IMR-90 (cell line): ENCODE measurements at places on chromosomes 6 and 20. TPM values are rescaled to one million over a fixed set of nuclear protein-coding genes. Genes with fewer than 3 reads are reported as not detected.

ZSCAN16 gene
- 2.5 and 3.0 TPM in 2 replicates for total RNA-seq

SLPI gene
- not detected in 2 replicates for total RNA-seq

VSX1 gene
- not detected in 2 replicates for total RNA-seq

DNA sequence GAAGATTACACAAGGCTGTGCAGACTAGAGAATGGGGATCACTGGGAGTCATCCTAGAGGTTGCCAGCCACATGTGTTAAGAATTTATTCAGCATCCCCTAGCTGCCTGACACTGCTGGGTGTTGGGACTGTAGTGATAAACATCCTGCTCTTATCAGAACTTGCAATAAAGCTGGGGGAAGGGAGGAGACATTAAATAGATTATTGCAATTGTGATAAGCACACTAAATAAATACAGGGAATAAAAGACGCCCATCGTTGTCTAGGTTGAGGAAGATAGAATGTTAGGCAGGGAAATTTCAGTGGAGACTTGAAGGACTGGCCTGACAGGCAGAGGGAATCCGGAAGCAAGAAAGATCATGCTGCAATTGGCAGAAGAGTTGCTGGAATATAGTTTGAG is 33.2 kb upstream of the TRAM2 start:
- no peaks in the 10 kb centered on the region for H3K36me3 ChIP-seq
- H3K4me3 ChIP-seq = no peak overlapping the region
- no peaks in the 10 kb centered on the region for H3K27me3 ChIP-seq
- no peak for DNase-seq
- H3K27ac ChIP-seq = no peak overlapping the region

DNA sequence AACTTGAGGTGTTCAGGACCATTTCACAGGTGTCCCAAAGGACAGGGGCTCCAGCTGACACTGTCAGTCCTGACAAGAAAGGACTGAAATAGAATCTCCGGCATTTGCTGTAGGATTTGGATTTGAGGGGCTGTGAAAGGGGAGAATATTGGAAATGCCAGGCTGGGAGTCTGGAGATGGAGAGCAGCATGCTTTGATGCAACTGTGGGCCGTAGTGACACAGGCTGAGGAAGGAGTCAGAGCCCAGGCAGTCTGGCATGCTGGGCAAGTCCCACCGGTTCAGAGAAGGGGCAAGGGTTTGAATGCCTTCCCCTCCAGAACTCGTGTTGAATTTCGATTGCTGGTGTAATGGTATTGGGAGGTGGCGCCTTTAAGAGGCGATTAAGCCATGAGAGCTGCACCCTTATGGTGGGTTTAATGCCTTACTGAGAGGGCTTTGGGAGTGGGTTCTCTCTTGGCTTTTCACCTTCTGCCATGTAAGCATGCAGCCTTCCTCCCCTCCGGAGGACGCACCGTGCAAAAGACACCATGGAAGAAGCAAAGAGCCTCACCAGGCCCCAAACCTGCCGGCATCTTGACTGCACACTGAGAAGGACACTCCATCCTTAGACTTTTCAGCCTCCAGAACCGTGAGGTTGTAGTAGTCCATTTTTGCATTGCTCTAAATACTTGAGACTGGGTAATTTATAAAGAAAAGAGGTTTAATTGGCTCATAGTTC is 9.4 kb upstream of the PYGB start:
- peaks cover 17% of the 10 kb centered on the region for H3K4me1 ChIP-seq
- peak; percentile 73 for DNase-seq
- peak overlapping the region; percentile 91 for H3K27ac ChIP-seq
- no peak overlapping the region for H3K4me3 ChIP-seq
- H3K27me3 ChIP-seq = no peaks in the 10 kb centered on the region

GRCh38 chr20:23122796-23123655 is 36.9 kb upstream of the CD93 start:
- H3K4me3 ChIP-seq = no peak overlapping the region
- no peaks in the 10 kb centered on the region for H3K36me3 ChIP-seq
- H3K27ac ChIP-seq = no peak overlapping the region
- DNase-seq = no peak
- H3K4me1 ChIP-seq = peaks cover 8% of the 10 kb centered on the region

GRCh38 chr20:4011226-4011975 is 4.0 kb downstream of the RNF24 start:
- peak; percentile 61 for DNase-seq
- H3K4me3 ChIP-seq = no peak overlapping the region
- peaks cover 7% of the 10 kb centered on the region for H3K36me3 ChIP-seq
- H3K4me1 ChIP-seq = peaks cover 11% of the 10 kb centered on the region
- no peaks in the 10 kb centered on the region for H3K27me3 ChIP-seq
- H3K27ac ChIP-seq = peak overlapping the region; percentile 91; the same call in 1 of the 2 replicates

- H3K4me1 ChIP-seq = peaks cover 2% of the 10 kb centered on the region; the same call in 1 of the 2 replicates
- no peak overlapping the region for H3K4me3 ChIP-seq
- H3K27ac ChIP-seq = no peak overlapping the region
- no peak for DNase-seq
- no peaks in the 10 kb centered on the region for H3K36me3 ChIP-seq
Observed at GRCh38 chr6:113011389-113011788, 664.3 kb downstream of the RFPL4B start.
